Stimulated activated CD4-positive, alpha-beta T cell treated with anti-CD3 and anti-CD28 coated beads, TNF-alpha, amount 100 ng/mL, for 48 hours (primary cell): ENCODE measurements at places on chromosomes 16 and 17.

- no peak for DNase-seq
Observed at GRCh38 chr16:58018803-58019202, 6.8 kb upstream of the MMP15 start.

GRCh38 chr17:78390241-78391050, 12.0 kb downstream of the PGS1 start:
- DNase-seq = no peak

DNA sequence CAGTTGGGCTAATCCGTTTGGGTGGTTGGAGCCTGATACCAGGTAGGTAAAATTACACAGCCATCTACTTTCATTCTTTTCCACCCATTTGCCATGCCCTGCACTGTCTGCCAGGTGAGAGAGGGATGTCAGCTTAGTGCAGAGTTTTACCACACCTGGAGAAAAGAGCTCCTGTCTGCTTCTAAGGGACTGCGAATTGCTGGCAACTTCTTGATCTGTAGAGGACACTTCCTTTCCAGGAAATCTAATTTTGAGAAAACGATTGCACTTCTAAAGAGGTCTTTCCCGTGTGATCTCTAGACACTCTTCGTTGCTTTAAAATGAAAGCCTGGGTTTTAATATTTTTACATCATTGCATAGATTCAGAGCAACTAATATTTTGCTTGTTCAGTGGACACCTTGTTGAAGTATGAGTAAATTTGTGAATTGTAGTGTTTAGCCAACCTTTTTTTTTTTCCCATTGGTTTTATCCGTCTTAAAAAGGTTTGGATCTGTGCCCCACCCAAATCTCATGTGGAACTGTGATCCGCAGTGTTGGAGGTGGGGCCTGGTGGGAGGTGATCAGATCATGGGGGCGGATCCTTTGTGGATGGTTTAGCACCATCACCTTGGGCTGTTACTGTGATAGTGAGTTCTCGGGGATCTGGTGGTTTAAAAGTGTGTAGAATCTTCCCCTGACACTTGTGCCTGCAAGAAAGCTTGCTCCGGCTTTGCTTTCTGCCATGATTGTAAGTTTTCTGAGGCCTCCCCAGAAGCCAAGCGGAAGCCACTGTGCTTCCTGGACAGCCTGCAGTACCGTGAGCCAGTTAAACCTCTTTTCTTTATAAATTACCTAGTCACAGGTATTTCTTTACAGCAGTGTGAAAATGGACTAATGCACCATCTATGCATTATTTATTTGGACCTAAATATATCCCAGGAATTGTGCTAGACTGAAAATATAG, 104.6 kb downstream of the PRKCA start:
- no peak for DNase-seq

GRCh38 chr17:65593092-65593854, 31.8 kb upstream of the AXIN2 start:
- no peak for DNase-seq

DNA sequence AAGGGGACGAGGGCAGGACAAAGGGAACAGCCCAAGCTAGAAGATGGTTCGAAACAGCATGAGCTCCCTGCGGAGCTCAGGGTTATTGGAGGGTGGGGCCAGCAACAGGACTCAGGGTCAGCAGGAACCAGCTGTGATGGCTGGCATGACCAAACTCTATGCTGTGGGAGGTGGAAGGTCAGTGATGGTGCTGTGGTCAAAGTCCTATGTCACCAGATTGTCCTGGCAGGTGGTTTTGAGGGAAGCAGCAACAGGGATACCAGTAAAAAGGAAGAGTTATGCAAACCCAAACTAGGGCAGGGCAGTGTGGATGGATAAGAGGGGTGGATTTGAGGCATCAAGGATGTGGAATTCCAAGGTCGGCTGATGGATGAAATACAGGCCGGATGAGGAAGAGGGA, 32.4 kb downstream of the CACNG4 start:
- DNase-seq = no peak

DNA sequence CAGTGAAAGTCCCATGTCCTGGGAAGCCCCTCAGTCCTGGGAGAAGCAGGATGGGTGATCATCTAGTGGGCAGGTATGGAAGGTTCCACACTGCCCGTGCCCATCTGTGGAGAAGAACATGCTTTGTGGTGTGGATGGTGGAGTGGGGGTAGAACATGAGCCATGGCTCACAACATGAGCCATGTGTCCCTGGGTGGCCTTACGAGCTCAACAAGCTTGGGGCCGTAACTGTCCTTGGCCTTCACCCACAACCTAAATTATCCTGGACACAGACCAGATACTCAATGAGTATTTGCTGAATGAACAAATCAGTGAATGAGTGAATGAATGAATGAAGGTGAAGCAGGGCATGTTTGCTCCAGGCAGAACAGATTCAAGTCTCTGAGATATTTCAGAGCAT, 13.5 kb downstream of the SOX8 start:
- DNase-seq = no peak

DNA sequence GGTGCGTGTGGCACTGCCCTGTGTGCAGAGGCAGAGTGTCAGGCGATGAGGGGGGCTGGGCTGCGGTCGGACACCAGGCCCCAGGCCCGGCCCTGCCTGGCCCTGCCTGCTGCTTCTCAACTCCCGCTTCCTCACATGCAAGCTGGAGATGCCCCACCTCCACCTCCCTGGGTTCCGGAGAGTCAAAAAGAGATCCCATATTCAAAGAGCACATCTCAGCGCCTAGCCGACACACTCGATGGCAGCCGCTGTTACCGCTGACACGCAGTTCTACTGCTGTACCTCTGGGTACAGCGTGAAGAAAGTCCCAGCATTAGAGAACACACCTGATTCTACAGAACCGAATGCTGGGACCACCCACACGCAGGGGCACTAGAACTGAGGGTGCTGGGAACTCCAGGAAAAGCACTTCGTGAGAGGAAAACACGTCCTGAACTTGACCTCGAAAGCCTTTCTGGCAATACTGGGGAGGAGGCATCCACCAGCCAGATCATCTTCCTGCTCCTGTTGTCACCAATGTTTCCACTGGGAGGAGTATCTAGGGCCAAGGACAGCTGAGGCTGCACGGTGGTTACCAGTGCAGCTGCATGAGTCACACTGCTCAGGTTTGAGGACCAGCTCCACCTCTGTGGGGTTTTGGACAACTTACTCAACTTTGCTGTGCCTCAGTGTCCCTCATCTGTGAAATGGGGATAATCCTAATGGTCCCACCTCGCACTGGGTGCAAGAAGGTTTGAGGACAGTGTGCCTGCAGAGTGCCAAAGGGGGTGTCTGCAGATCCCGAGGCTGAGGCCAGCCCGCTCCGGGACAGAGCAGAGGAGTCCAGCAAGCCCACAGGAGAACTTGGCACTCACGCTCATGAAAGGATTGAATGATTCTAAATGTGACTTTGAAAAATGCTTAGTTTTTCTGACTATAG, 100.4 kb upstream of the DNAH17 start:
- DNase-seq = no peak

- no peak for DNase-seq
Observed at GRCh38 chr16:49964973-49965372, 60.1 kb upstream of the CNEP1R1 start.

GRCh38 chr16:82187829-82188228, 17.8 kb upstream of the MPHOSPH6 start:
- DNase-seq = no peak

DNA sequence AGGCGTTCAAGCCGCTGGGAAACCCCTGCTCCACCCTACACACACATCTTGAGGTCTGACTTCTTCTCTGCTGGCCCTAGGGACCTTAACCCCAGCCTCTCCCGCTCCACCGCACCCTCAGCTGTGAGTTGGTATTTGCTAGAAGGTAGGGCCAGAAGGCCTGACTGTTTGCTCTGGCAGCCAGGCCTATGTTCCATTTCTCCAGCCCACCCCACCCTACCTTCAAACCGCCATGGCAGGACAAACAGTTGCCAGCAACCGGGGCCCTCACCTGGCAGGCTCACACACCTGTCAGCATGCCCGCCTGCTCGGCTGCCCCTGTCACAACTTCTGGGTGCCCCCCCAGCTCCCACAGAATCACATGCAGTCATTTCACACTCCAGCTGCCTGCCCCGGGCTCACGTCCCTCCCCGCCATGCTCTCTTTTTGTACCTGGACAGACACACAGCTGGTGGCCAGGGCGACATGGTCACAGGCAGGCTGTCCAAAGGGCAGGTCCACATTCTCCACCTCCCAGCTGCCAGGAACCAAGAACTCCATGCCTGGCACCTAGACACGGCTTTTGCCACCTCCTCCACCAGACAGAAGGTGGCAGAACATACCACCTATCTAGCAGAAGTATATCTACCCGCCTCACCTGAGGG, 2.6 kb upstream of the ATP2A3 start:
- no peak for DNase-seq

DNA sequence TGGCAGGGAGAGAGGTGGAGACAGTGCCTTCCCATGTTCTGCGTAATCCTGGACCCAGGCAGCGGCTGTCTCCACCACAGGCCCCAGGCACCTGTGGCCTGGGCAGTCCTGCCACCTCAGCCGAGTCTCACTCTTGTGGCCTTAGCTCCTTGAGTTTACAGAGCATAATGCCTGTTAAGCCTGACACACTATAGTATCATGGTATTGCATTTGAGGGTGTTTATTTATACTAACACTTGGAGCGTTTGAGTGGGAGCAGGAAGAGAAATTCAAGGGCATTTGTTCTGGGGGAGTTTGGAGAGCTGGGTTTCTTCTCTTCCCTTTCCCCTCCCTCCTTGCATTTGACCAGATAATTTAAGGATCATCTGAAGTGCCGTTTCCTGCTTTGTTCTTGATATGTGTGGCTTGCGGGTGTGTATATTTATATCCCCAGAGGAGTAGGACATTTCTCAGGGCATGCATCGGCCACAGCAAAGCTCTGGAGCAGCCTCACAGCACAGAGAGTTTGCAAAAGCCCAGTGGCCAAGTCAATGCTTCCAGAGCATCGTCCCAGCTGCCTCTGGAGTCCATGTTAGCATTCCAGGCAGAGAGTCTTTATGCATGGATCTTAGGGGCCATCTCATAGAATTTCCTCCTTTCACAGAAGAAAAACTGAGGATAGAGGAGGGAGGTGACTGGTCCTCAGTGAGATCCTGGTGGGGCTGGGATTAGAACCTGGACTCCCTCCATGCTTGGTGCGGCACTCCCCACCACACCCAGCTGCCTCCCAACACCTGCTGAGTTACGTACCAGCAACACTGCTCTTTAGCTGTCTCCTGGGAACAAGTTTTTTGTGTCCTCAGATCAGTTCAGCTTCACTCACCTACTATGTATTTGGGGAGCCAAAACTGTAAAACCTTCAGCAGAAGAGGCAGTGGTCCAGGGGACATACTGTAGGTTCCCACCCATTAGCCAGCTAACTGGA, 222.8 kb downstream of the CCDC182 start:
- no peak for DNase-seq

DNA sequence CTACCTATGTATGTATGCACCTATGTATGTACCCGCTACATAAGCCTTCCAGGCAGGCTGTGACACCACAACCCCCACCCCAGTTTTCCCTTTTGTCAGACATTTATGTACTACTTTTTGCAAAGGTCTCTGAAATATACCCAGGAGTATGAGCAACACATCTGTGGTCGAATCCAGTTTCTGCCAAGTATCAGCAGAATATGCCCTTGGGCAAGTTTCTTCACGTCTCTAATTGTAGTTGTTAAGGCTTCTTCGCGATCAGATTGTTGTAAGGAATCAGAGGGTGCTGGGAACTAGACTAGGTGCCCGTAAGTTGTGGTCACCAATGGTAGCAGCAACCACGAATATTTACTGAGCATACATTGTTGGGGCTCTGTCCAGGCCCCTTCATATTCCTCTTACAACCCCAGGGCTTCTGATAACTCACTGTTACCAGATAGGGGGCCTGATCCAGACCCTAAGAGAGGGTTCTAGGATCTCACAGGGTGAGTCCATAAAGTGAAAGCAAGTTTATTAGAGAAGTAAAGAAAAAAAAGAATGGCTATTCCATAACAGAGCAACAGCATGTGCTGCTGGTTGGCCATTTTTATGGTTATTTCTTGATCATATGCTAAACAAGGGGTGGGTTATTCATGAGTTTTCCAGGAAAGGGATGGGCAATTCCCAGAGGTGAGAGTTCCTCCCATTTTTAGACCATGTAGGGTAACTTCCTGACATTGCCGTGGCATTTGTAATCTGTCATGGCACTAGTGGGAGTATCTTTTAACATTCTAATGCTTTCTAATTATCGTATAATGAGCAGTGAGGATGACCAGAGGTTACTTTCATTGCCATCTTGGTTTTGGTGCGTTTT, 16.6 kb downstream of the NUDT7 start:
- DNase-seq = no peak

DNA sequence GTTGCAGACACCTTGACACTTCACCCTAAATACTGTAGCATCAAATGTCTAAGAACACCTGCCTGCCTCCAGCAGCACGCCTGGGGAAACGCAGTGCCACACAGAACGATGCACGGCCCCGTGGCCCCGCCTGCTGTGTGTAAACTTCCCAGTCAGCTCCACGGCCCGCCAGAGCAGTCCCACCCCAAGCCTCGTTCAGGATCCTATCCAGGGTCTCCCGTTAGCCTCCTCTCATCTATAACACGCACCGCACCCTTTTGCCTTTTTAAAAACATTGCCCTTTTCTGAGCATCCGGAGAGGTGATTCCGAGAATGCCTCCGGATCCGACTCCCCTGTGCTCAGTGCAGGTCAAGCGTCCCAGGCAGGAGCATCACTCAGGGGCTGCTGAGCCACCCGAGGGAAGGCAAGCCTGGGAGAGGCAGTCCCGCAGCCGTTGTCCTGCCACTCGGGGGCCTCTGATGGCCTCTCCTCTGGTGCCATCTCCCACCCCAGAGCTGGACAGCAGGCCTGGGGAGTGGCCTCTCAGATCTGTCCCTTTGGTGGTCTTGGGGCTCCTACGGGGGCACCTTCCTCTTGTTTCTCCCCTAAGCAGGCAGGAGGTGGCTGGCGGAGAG, 37.9 kb upstream of the SLC38A10 start:
- DNase-seq = no peak

DNA sequence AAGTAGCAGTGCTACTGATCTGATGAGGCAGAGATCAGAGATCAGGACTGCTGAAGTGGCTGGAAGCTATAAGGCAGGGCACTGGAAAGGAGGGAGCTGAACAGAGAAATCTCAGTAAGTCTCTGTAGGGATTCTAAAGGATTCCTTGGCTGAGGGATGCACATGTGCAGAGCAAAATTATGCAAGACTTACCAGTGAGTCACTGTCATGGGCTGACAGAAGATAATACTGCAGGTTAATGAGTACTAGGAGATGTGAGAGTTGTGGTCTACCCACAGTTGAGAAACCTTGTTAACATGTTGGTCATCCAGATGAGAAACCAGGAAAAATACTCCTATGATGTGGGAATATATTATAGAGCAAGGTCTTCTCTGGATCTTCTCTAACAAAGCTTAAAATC, 378.1 kb downstream of the HAPSTR1 start:
- DNase-seq = no peak

GRCh38 chr16:85072947-85073346, 39.3 kb downstream of the CIBAR2 start:
- no peak for DNase-seq

- no peak for DNase-seq
Observed at GRCh38 chr16:26672206-26672605, 394.5 kb upstream of the C16orf82 start.

GRCh38 chr17:78122216-78122930, 6.2 kb downstream of the TMC6 start:
- DNase-seq = no peak

DNA sequence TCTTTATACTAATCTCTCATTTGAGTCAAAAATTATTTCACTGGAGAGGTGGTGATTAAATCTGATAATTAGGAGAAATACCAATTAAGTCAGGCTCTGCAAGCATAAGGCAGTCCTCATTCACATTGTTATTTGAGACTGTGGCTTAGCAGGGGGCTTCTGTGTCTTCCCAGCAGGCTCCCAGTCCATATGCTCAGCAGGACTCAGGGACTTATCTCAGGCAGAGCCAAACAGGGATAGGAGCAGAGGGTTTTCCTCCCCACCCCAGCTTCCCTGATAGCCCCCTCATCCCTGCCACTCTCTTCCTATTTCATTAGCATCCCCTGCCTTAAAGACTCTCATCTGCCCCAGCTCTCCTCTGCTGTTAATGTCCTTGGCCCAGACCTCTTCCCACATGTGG, 104.3 kb upstream of the DNAH9 start:
- DNase-seq = no peak
